Suprapubic skin (tissue), 4 donors: ENCODE measurements at places on chromosomes 6 and 20. TPM values are rescaled to one million over a fixed set of nuclear protein-coding genes. Genes with fewer than 3 reads are reported as not detected.

The LPA gene
- not detected for total RNA-seq

The AIF1 gene
- 4.4 TPM for total RNA-seq

The DDO gene
- 1.1 TPM for total RNA-seq

The CD83 gene
- total RNA-seq: 6.3 TPM

The SEL1L2 gene
- total RNA-seq: not detected

The SALL4 gene
- total RNA-seq: 0.89 TPM

The CGA gene
- 0.53 TPM for total RNA-seq

The ZBP1 gene
- not detected for total RNA-seq

The RHAG gene
- total RNA-seq: not detected

DNA sequence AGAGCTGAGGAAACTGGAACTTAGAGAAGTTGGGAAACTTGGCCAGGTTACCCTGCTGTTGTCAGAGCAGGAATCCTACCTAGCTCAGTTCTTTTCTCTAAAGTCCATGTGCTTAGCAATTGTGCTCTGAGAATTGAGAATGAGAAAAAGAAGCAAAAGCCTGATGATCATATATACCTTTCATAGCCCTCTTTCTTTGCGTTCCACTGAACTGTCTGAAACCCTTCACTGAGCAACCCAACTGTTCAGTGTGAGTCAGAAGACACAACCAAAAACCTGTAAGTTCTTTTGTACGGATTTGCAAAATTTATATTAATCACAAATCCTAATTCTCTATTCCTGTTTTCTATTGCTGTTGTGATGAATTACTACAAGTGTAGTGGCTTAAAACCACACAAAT is 80.6 kb downstream of the PHF3 start:
- no peak for DNase-seq

DNA sequence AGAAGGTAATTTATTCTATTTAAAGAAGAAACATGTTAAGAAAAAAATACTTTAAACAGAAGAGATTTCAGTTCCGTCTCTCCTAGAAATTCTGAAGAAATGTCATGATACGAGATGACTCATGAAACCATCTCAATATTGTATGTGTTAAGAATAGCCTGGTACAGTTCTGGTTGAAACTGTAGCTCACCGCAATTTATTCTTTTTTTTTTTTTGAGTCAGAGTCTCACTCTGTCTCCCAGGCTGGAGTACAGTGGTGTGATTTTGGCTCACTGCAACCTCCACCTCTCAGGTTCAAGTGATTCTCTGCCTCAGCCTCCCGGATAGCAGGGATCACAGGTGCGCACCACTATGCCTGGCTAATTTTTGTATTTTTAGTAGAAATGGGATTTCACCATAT is 103.3 kb downstream of the ARHGAP18 start:
- DNase-seq: no peak

DNA sequence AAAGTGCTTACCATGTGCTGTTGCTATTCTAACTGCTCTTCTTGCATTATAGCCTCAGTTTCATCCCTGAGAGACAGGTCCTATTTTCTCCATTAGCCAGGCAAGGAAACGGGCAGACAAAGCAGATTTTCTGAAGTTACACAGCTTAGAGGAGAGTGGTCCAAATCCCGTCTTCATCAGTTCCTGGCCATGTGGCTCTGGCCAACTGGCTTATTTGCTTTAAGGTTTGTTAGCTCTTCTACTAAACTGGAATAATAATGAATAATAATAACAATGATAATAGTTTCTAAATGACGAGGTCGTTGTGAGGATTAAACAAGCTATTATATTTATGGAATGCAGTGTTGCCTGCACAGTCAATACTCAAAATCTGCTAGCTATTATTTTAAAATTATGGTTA is 35.8 kb upstream of the BCAS1 start:
- no peak for DNase-seq

DNA sequence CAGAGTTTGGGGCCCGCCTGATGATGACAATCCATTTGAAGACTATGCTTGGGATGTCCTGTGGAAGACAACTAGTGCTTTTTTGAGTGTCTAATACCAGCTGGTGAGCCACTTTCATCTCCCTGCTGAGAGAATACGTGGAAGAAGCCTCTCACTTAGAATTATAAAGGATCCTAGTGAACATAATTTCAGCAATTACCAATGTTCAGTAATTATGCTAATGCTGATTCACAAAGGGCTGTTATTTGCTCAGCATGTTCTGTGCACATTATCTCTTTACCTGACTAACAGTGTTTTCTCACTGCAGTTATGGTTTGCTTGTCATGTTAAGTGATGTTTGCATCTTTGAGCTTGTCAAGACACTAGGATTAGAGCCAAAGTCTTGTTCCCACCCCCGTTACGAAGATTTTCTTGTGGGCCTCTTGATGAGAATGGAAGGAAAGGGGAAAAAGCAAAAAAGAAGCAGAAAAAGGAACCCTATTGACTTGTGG is 282.1 kb upstream of the CHD6 start:
- DNase-seq: no peak

- no peak for DNase-seq
Observed at GRCh38 chr6:25267662-25268061, 11.5 kb upstream of the CARMIL1 start.

DNA sequence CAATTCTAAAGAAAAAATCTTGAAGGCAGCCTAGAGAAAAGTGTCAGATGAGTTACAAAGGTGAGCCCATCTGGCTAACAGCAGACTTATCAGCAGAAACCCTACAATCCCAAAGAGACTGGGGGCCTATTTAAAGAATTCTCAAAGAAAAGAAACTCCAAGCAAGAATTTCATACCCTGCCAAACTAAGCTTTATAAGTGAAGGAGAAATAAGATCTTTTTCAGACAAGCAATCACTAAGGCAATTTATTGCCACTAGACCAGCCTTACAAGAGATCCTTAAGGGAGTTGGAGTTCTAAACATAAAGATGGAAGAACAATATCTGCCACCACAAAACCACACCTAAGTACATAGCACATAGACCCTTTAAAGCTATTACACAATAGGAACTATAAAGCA is 24.9 kb upstream of the DEFB126 start:
- no peak for DNase-seq

DNA sequence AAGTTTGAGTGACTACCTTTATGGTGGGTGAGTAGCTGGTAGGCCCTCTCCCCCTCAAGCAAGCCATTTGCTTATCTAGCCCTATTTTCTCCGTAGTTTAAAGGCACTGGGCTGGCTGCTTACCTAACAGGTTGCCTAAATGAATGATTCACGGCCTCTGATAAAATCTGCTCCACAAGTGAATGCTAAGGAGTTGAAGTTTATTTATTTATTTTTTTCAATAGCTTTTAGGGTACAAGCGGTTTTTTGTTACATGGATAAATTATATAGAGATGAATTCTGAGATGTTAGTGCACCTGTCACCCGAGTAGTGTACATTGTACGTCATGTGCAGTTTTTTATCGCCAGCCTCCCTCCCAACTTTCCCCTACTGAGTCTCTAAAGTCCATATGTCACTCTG is 8.3 kb upstream of the CDH26 start:
- no peak for DNase-seq

GRCh38 chr6:24522228-24523176 is 27.7 kb downstream of the ALDH5A1 start:
- no peak for DNase-seq

DNA sequence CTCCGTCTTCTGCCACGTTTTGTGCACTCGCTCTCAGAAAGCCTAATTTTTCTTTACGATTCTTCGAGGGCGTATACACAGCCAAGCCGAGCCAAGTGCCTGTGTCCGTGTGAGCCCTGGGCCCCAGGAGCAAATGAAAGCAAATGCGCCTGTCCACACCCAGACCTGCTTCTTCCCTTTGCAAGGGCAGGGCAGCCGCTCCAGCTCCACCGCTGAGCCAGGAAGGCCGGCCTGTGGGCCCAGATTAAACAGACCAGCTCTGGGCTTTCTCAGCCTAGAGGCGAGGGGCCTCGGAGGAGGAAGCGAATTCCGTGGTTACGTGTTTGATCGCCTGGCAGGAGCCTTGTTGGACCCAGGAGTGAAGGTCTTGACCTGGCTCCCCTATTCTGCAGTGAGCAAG is 184.6 kb downstream of the SMOC2 start:
- DNase-seq: no peak

DNA sequence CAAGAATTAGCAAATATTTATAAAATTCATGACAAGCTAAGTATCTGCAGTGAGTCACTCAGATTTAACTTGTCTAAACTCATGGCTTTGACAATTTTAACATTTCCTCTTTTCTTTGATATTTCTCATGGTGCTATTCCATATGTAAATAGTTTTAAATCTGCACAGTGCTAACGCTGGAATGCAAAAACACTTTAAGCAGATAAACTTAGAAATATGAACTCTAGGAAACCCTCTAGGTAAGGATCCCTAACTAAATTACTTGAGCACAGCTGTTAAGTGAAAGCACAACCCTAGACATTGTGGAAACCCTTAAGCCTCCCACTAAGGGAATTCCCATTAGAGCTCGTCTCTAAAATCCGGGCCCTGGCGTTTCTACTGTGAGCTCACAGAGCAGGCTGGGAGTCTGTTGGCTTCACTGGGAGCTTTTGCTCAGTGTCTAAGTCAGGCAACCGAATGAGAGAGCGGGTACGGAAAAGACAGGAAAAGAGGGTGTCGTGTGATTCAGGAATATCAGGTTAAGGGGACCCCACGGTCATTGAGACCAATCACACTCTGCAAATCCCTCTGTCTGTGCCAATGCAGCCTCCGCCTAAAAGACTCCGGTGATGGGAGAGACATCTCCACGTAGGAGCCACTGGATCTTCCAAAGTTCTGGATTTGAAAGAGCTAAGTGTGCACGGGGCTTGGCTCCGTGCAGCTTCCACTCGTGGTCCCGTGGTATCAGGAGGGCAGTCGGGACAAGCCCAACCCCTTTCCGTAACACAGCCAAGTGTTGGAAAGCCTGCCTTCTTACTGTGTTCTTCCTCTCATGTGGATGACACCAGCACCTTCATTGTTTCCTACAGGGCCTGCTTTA is 112.3 kb upstream of the RPS6KA2 start:
- peak; percentile 26 for DNase-seq

- DNase-seq: peak; percentile 96
Observed at GRCh38 chr20:50308513-50309279, 118.1 kb downstream of the CEBPB start.

DNA sequence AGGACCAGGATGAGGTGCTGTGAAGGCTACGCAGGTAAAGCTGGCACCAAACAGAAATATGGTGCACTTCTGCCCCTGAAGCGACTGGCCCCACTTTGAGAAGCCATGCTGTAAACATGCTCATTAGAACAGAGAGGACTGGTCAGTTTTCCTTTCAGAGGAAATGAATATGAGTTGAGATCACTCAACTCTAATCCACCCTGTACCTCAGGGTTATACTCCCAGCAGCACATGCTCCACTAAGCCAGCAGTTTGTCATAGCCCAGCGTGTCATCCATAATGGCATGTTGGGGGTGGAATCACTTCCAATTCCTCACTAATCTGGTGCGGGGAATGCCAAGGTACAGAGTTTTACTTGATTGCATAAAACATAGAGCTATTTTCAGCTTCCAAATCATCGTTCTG is 98.1 kb downstream of the HIVEP2 start:
- no peak for DNase-seq

GRCh38 chr20:34876406-34877282 is at the start of gene ACSS2:
TSS of gene ACSS2 (plus strand) at chr20:34876612. CDS start at chr20:34876646, 34 bp downstream.
- no peak for DNase-seq
